ENCODE measurements at places on chromosomes 2 and 18. TPM values are rescaled to one million over a fixed set of nuclear protein-coding genes. Genes with fewer than 3 reads are reported as not detected.

Gene REG3A
- not detected for total RNA-seq

Gene POMC
- total RNA-seq, result 5.3 TPM

Gene C2orf80
- total RNA-seq, result 38.1 TPM

Gene CHN1
- total RNA-seq, result 99.7 TPM

Gene PLEK
- 3.7 TPM for total RNA-seq

Gene DYNC2LI1
- 48.0 TPM for total RNA-seq

Gene NLRC4
- 1.4 TPM for total RNA-seq

Gene PLEKHH2
- total RNA-seq, result 7.6 TPM

Gene EFR3B
- total RNA-seq, result 72.9 TPM

Gene CYB5A
- 23.5 TPM for total RNA-seq

Gene RNU2-63P
- not detected for total RNA-seq

Gene CYTIP
- total RNA-seq, result 0.92 TPM

Gene LHCGR
- total RNA-seq, result 0.23 TPM

Gene TLX2
- not detected for total RNA-seq

Gene ICOS
- total RNA-seq, result not detected

Gene CTLA4
- total RNA-seq, result 0.23 TPM

Gene HOXD12
- total RNA-seq, result not detected

Gene GULP1
- total RNA-seq, result 59.3 TPM

Gene C2orf49
- total RNA-seq, result 36.9 TPM

Gene SPATA3
- total RNA-seq, result not detected

Gene MYOM1
- 10.4 TPM for total RNA-seq

Gene LAMA1
- total RNA-seq, result 22.1 TPM

Gene VAMP5
- total RNA-seq, result 5.1 TPM

Gene MARCHF4
- 13.6 TPM for total RNA-seq

Gene CFAP53
- 3.2 TPM for total RNA-seq

Gene SERPINB3
- total RNA-seq, result not detected

Gene B3GNT7
- 9.0 TPM for total RNA-seq
